Stimulated activated effector memory CD8-positive, alpha-beta T cell treated with anti-CD3 and anti-CD28 coated beads, Interleukin-12 subunit alpha, Interleukin-12 subunit beta, amount 100 ng/mL, for 72 hours (primary cell): ENCODE measurements at places on chromosomes 5 and 9.

GRCh38 chr5:6568383-6568782 is 64.5 kb downstream of the NSUN2 start:
- no peak for DNase-seq

DNA sequence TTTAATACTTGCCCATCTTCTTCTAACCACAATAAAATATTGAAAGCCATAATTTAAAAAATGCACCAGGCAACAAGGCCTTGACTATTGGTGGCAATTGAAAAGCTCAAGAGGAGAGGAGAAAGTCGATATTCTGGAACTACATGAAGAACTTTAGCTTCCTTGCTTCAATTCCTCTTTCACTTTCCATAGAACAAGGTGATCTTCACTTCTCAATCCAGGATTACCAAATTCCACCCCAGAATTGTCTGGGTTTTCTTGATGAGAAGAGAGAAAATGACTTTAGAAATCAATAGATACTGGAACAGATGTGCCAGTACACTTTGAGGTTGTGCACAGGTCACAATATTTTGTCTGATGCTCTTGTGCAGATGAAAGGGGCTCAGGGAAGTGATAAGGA is 52.2 kb downstream of the PTCD2 start:
- DNase-seq, result no peak

DNA sequence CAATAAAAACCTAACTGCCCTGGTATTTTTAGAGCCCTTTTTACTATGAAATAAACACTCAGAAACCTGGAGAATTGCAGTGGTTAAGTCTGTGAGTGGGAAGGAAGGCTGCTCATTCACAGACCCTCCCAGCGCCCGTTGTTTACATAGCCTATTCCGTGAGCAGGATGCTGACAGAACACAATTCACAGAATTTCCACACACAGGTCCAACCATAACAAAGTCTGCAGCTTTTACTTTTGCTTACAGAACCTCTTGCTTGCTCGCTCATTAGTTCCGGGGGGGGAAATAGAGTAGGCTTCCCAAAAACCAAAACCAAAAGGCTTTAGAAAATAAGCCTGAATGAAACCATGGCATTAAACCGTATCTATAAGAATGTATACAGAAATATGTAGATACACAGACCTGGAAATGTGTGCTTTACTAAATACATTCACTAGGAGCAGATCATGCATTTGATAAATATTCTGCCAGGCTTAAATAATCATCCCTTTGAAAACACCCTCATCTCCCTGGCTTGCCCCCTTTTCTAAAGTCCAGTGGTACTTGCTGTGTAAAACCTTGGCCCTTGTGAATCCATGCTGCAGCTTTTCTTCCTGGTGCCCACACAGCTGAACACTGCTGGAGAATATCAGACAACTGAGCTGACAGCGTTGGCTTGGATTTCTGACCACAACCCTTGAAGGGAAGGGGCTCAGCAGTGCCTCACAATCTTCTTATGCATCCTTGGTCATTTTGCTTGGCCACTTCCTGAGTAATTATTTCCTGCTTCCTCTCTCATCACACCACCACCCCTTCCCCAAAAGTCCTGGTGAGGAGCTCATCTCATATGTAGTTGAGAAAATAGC is 128.0 kb downstream of the FANCC start:
- DNase-seq, result no peak

GRCh38 chr9:118446943-118447639 is 742.9 kb downstream of the TLR4 start:
- no peak for DNase-seq

- no peak for DNase-seq
Observed at GRCh38 chr9:73149371-73150067, 2.1 kb upstream of the ANXA1 start.

DNA sequence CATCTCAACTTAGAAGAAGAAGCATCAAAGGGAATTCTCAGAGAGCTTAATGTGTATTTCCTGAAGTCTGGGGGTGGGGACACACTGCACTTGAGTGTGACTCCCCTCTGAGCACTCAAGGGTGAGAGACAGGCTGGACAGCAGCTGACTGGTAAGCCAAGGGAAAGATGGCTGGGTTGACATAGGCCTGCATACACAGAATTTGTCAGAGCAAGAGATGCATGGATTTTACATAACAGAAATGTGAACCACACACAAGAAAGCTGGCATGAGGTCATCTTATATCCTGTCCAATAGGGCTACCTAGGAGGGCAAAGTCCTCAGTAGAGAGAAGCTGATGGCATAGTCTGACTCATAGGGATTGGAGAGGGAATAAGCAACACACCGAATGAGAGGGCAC is 114.3 kb upstream of the EPB41L4A start:
- no peak for DNase-seq

GRCh38 chr9:137268538-137269201 is 8.9 kb upstream of the TOR4A start:
- no peak for DNase-seq

- DNase-seq, result no peak
Observed at GRCh38 chr5:58327289-58327688, 132.6 kb downstream of the PLK2 start.

DNA sequence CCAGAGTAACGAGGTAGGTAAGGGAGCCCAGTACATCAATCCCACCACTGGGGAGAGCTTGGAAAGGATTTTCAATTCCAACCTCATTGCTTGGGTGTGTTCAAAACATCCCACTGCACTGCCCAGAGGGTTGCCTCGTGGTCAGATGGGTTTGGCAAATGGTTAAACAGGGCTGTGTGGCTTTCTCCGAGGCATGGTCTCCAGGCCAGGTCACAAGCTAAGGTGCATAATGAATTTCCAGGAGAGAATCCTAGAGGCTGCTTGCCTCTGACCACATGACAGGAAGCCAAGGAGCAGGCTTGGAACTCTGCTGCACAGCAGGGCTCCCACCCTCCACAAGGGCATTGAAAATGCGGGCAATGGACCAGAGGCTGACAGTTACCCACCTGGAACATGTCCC is 51.6 kb downstream of the DAP start:
- no peak for DNase-seq

DNA sequence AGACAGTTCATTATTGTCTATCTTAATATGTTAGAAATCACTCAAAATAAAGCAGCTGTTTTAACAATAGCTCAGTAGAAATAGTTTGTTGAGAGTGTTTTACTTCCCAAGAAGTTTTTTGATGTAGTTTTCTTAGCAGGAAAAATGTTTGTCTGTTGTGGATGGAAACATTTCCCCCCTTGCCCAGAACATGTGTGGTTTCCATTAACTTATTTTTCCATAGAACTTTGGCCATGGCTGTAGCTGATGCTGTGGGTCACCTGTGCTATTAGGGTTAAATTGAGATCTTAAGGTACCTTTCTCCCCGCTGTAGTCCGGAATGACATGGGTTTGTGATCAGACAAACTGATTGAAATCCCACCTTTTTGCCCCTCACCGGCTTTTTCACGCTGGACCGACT is 294.9 kb downstream of the FANCC start:
- DNase-seq, result no peak

DNA sequence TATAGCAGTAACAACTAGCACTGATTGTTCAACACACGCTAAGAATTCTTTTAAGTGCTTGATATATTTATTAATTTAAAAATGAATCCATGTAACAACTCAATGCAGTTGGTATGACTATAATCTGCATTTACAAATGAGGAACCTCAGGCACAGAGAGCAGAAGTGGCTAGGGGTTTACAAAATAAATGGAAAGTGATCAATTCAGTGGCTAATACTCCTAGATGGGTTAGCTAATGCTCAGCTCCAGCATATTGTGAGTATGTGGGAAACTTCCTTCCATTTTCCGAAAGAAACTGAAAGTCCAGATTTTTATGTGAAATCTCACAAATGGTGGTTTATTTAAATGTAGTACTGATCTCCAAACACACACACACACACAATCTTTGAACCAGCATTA is 128.0 kb downstream of the RFX3 start:
- DNase-seq, result no peak

- no peak for DNase-seq
Observed at GRCh38 chr5:40678026-40678425, 1.7 kb upstream of the PTGER4 start.

DNA sequence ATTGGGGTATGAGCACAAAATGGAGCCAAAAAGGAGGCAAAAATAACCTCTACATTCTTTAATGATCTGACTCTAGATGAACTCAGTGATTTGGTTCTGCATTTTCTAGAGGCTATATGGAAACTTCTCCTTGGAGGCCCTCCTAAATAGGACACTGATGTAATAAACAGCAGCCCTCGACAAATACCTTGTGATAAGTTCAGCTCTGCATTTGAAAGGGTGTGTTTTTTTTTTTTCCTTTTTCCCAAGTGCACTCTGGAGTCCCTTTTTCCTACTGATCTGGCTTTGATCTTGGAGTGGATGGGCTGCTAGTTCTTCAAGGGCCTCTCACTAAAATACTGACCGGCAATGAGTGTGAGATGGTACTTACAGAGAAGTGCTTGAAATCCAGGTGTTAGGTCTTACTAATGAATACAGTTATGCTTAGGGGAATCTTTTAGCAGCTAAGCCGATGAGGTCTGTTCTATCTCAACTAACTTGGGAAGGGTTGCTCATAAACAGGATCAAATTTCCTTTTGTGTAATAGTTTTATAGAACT is 161.7 kb downstream of the MAST4 start:
- no peak for DNase-seq

DNA sequence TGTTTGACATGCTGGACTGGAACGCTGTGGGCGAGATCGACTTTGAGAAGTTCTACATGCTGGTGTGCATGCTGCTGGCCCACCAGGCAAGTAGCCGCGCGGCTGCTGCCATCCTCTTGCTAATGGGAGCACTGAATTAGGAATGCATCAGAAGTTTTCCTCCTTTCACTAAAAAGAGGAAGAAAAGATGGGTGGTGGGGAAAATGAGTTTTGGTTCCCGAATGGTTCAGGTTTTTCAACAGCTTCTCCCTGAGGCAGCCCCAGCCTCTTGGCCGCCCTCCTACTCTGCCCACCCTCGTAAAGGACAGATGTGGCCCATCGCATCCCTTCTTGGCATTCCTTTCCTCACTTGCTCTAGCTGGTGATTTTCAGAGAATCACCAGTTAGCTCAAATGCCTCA is 5.5 kb downstream of the EFCAB9 start:
- DNase-seq, result no peak

DNA sequence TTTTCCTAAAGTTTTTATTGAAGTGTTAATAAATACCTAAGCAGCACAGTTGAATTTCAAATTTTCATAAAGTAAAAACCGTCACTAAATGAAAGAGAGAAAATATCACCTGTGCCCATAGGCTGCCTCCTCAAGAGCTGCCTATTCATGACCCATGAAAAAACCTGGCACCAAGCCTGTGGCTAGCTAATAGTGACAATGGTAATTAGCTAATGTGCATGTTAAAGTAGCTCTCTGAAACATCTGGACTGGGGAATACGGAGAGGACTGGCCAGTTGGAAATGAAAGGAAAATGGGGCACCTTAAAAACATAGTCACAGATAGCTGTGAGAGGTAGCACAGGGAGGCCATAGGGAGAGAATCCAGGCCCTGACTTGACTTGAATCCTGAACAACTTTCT is 5.4 kb upstream of the GNE start:
- DNase-seq, result no peak
